ENCODE measurements at places on chromosomes 6 and 20. TPM values are rescaled to one million over a fixed set of nuclear protein-coding genes. Genes with fewer than 3 reads are reported as not detected.
A peak's percentile ranks its signal among the peaks of the same experiment; 100 is the strongest.

Gene C2
- total RNA-seq = under 0.01 TPM

DNA sequence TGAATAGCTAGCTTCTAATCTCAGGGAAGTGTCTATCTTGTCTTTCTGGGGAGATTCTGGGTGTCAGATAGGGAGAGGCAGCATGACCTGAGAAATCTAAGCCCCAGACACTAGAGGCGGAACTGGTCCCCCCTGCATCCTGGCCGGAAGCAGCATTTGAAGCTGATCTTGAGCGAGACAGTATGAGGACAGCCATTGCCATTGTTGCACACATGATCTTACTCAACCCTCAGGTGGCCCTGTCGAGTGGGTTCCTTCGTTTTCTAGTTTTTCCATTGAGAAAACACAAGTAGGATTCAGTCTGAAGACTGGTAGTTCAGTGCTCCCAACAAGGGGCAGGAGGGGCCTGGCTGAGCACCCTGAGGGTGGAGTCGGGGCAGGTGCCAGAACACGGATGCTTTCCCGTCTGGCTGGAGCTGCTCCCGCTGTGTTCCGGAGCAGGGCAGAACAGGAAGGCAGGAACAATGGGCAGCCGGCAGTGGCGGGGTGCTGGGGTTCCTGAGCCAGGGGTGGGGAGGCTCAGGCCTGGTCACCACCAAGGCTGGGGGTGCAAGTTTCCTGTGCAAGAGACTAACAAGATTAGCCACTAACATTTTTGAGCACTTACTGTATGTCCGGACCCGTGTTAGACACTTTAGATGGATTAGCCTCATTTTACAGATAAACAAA is 7.9 kb upstream of the SDCBP2 start:
- DNase-seq = peak; percentile 97

Gene RAD21L1
- not detected for total RNA-seq

GRCh38 chr6:139407718-139408222 is 33.3 kb upstream of the CITED2 start:
- no peak for DNase-seq

GRCh38 chr20:57440678-57441509 is 49.7 kb downstream of the RBM38 start:
- DNase-seq = no peak

GRCh38 chr6:40160826-40161225 is 226.6 kb upstream of the MOCS1 start:
- no peak for DNase-seq
